CD4-positive, alpha-beta memory T cell (primary cell): ENCODE measurements at places on chromosomes 11 and 22. TPM values are rescaled to one million over a fixed set of nuclear protein-coding genes. Genes with fewer than 3 reads are reported as not detected.
A peak's percentile ranks its signal among the peaks of the same experiment; 100 is the strongest.

DNA sequence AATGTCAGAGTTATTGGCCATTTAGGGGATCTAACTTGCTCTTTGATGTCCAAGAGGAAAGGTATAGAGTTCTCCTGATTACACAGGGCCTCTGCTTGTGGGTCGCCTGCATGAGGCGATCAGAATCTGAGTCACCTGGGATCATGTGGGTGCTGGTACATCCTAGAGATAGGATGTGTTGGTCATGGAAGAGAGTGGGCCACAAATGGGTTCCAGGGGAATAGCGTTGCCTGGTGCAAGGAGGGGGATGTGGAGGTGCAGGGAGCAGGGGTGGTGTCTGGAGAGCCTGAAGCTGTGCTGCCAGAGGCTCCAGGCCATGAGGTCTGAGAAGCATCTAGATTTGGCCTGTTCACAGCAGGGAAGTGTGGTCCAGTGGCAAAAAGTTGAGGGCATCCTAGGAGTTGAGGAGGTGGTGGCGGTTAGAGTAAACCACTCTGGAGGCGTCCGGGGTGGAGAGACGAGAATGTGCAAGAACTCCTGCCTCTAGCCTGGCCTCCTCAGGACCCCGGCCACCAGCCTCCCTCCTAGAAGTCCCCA lies 92.8 kb downstream of the MED15 start:
- H3K36me3 ChIP-seq = no peaks in the 10 kb centered on the region
- no peak overlapping the region for H3K4me3 ChIP-seq
- H3K27me3 ChIP-seq = no peaks in the 10 kb centered on the region
- H3K4me1 ChIP-seq = no peaks in the 10 kb centered on the region

DNA sequence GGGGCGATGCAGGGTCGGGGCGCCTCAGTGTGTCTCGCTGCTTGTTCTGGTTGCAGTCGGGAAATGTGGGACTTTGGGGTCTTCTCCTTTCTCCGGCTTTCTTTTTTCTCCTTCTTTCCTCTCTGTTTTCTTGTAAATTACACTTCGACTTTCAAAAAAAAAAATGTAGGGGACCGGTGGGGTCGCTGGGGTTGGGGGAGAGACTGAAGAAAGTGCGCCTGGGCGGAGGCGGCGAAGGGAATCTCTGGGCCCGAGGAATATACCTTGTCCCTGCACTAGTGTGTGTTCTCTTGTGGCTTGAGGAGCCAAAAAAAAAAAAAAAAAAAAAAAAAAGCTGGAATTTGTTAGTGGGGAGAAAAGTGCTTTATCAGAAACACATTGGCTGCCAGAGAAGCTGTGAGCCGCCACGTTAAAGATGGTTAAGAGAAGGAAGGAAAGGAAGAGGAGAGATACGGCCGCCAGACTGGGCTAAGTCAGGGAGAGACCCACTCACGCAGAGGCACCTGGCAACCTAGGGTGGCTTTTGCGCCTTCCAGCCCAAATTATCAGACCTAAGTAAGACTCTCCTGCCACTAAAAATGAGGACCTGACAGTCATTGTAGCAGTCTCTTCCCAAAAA lies 8.4 kb upstream of the FLI1 start:
- H3K4me1 ChIP-seq = peaks cover 50% of the 10 kb centered on the region
- H3K27ac ChIP-seq = no peak overlapping the region
- peaks cover 16% of the 10 kb centered on the region for H3K27me3 ChIP-seq
- peak overlapping the region; percentile 51 for H3K4me3 ChIP-seq

DNA sequence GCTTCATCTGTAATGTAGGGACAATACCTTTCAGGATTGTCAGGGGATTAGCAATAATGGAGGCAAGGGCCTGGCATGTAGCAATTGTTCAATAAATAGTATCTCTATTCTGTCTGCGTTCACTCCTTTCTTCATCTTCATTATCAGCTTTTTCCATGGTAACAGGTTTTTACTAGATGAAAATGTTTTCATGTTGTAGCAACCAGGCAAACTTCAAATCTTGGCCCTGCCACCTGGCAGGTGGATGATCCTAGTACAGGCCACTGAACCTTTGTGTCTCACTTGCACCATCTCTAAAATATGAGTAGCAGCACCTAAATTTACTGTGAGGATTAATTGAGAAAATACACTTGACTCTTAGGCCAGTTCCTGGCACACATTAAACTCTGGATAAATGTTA lies 83.4 kb downstream of the SWAP70 start:
- no peak overlapping the region for H3K27ac ChIP-seq
- H3K4me3 ChIP-seq = no peak overlapping the region
- no peak for DNase-seq
- H3K27me3 ChIP-seq = no peaks in the 10 kb centered on the region

GRCh38 chr11:131947511-131947910 lies 577.1 kb downstream of the NTM start:
- DNase-seq = no peak
- no peak overlapping the region for H3K27ac ChIP-seq
- H3K27me3 ChIP-seq = no peaks in the 10 kb centered on the region
- H3K36me3 ChIP-seq = no peaks in the 10 kb centered on the region

DNA sequence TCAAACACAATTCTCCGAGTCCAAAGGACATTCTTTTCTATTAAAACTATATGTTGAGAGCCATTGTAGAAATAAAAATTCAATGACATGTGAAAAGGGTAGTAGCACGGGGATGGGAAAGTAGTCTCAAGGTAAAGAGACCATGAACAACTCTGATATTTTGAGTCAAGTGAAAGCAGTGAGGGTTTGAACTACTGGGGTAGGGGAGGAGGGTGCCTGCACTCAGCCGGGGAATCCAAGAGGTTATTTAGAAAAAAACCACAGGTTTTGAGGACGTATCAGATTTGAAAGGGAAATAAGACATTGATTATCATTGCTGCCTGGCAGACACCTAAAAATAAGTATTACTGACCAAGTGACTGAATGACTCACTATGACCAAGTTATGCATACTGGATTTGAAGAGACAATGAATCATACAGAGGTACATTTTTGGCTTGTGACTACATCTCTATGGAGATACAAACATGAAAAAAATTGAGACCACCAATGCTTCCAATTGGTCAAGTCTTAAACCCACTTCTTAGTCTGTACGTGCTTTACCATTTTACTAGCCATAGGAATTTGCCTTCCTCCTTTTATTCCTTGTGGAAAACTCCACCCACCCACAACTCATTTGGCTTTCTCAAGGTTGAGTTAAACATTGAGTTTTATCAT lies 2.2 kb upstream of the OR52H1 start:
- H3K36me3 ChIP-seq = no peaks in the 10 kb centered on the region
- H3K27ac ChIP-seq = no peak overlapping the region
- no peaks in the 10 kb centered on the region for H3K27me3 ChIP-seq
- no peak overlapping the region for H3K4me3 ChIP-seq
- H3K4me1 ChIP-seq = no peaks in the 10 kb centered on the region
- DNase-seq = no peak

- no peak for DNase-seq
- no peaks in the 10 kb centered on the region for H3K36me3 ChIP-seq
- H3K27ac ChIP-seq = no peak overlapping the region
- H3K4me1 ChIP-seq = no peaks in the 10 kb centered on the region
These were observed 255.2 kb downstream of the BUD13 start for GRCh38 chr11:116517584-116517983.

DNA sequence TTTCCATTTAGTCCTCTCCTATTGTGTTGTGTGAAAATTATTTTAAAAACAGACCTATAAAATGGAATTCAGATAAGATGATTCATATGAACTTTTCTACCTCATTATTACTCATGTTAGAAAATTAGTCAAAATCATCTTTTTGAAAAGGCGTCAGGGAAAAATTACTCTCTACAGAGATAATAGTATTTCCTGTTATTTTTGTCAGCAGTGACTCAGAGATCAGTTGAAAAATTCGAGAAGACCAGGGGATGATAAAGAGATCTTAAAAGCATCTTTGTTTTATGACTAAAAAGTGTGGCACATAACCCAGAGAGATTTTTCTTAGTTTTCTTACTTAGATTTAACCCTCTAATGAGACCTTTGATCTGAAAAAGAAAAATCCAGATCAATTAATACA lies 157.9 kb upstream of the CARD18 start:
- no peak overlapping the region for H3K27ac ChIP-seq
- H3K36me3 ChIP-seq = no peaks in the 10 kb centered on the region
- no peak overlapping the region for H3K4me3 ChIP-seq
- DNase-seq = no peak

- H3K27me3 ChIP-seq = no peaks in the 10 kb centered on the region
- H3K4me1 ChIP-seq = peaks cover 44% of the 10 kb centered on the region
- H3K36me3 ChIP-seq = no peaks in the 10 kb centered on the region
- H3K4me3 ChIP-seq = peak overlapping the region; percentile 26
- DNase-seq = no peak
These were observed 9.1 kb downstream of the DCHS1 start for GRCh38 chr11:6646576-6646917.

- H3K27me3 ChIP-seq = no peaks in the 10 kb centered on the region
- no peak overlapping the region for H3K4me3 ChIP-seq
- H3K36me3 ChIP-seq = no peaks in the 10 kb centered on the region
- no peak overlapping the region for H3K27ac ChIP-seq
These were observed 43.6 kb upstream of the POU2AF1 start for GRCh38 chr11:111422494-111423249.

DNA sequence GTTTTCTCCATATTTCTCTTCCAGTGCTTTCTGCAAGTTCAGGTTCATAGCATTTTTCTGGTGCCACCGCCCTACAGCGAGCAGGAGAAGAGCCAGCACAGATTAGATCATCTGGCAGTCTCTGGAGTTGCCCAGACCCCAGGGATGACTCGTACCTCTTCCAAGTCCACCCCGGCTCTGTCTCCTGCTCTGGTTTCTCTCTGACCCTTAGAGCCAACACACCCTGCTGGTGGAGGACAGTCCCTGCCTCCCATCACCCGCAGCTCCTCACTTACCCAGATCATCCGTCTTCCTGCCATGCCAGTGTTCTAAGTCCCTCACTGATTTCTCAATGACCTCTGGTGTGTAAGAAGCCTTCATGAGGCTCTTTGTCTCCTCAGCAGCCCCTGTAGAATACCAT lies 28.0 kb downstream of the TST start:
- H3K27me3 ChIP-seq = peaks cover 17% of the 10 kb centered on the region
- H3K4me1 ChIP-seq = no peaks in the 10 kb centered on the region
- no peaks in the 10 kb centered on the region for H3K36me3 ChIP-seq
- no peak overlapping the region for H3K27ac ChIP-seq

GRCh38 chr11:8287297-8287696 lies 23.6 kb upstream of the LMO1 start:
- H3K27me3 ChIP-seq = no peaks in the 10 kb centered on the region
- no peaks in the 10 kb centered on the region for H3K4me1 ChIP-seq
- DNase-seq = no peak
- H3K4me3 ChIP-seq = no peak overlapping the region
- H3K36me3 ChIP-seq = no peaks in the 10 kb centered on the region

- H3K27me3 ChIP-seq = no peaks in the 10 kb centered on the region
- no peak for DNase-seq
- no peaks in the 10 kb centered on the region for H3K4me1 ChIP-seq
- no peak overlapping the region for H3K4me3 ChIP-seq
- H3K36me3 ChIP-seq = no peaks in the 10 kb centered on the region
These were observed 13.1 kb downstream of the MOV10L1 start for GRCh38 chr22:50102946-50103345.

- H3K4me3 ChIP-seq = no peak overlapping the region
- no peaks in the 10 kb centered on the region for H3K36me3 ChIP-seq
- no peaks in the 10 kb centered on the region for H3K4me1 ChIP-seq
- H3K27ac ChIP-seq = no peak overlapping the region
- DNase-seq = no peak
- no peaks in the 10 kb centered on the region for H3K27me3 ChIP-seq
These were observed 194.0 kb downstream of the LARGE1 start for GRCh38 chr22:33726294-33726734.

GRCh38 chr22:47409539-47410275 lies 647.3 kb downstream of the TBC1D22A start:
- no peaks in the 10 kb centered on the region for H3K27me3 ChIP-seq
- H3K4me1 ChIP-seq = no peaks in the 10 kb centered on the region
- H3K27ac ChIP-seq = no peak overlapping the region
- no peak overlapping the region for H3K4me3 ChIP-seq
- no peaks in the 10 kb centered on the region for H3K36me3 ChIP-seq
- DNase-seq = no peak

DNA sequence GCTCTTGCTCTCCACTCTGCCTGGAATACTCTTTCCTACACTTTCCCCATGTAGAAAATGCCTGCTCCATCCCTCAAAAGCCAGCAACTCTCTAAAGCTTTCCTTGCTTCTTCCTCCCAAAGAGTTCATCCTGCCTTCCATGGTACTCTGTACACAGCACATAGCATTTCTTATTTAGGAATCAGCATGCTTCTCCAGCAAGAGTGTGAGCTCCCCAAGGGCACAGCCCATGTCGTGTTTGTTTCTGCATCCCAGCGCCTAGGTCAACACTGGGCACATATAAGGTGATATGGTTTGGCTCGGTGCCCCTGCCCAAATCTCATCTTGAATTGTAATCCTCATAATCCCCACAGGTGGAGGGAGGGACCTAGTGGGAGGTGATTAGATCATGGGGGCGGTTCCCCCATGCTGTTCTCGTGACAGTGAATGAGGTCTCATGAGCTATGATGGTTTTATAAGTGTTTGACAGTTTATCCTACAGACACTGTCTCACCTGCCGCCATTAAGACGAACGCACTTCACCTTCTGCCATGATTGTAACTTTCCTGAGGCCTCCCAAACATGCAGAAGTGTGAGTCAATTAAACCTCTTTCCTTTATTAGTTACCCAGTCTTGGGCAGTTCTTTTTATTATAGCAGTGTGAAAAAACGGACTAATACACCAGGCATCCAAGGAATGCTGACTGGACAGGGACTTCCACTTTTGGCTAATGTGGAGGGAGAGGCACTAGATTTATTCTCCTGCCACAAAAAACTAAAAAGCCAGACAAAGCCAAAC lies 8.2 kb downstream of the VPS37C start:
- no peak overlapping the region for H3K4me3 ChIP-seq
- DNase-seq = no peak
- no peaks in the 10 kb centered on the region for H3K27me3 ChIP-seq
- H3K4me1 ChIP-seq = no peaks in the 10 kb centered on the region

GRCh38 chr11:123111465-123111864 lies 49.5 kb upstream of the HSPA8 start:
- DNase-seq = peak; percentile 45
- no peaks in the 10 kb centered on the region for H3K36me3 ChIP-seq
- peaks cover 5% of the 10 kb centered on the region for H3K4me1 ChIP-seq
- no peak overlapping the region for H3K4me3 ChIP-seq
- H3K27ac ChIP-seq = no peak overlapping the region
- H3K27me3 ChIP-seq = no peaks in the 10 kb centered on the region

- no peaks in the 10 kb centered on the region for H3K36me3 ChIP-seq
- no peaks in the 10 kb centered on the region for H3K27me3 ChIP-seq
- no peak overlapping the region for H3K4me3 ChIP-seq
These were observed 27.9 kb downstream of the TCIRG1 start for GRCh38 chr11:68066742-68067141.

OR52N4 gene
- total RNA-seq = 1.6 TPM

LGALS1 gene
- 64.8 TPM for total RNA-seq

ADM gene
- total RNA-seq = 0.49 TPM

GLYAT gene
- total RNA-seq = not detected

FAM180B gene
- total RNA-seq = not detected

CARD16 gene
- 59.0 TPM for total RNA-seq

KDM4D gene
- 0.39 TPM for total RNA-seq

MED15 gene
- 237 TPM for total RNA-seq

IFITM10 gene
- 1.6 TPM for total RNA-seq

MYEOV gene
- not detected for total RNA-seq

NLRP14 gene
- not detected for total RNA-seq

RBMXL2 gene
- not detected for total RNA-seq

OR8G1 gene
- not detected for total RNA-seq
